ENCODE measurements at places on chromosomes 1 and 21. TPM values are rescaled to one million over a fixed set of nuclear protein-coding genes. Genes with fewer than 3 reads are reported as not detected.

Gene F13B
- total RNA-seq: not detected

Gene NCF2
- 8.9 TPM for total RNA-seq

Gene WNT4
- total RNA-seq: 3.1 TPM

Gene ALG14
- total RNA-seq: 1.0 TPM

Gene PYCR2
- 17.7 TPM for total RNA-seq

Gene EPHX1
- 13.0 TPM for total RNA-seq

Gene KRTAP12-2
- not detected for total RNA-seq

Gene LRRC71
- total RNA-seq: not detected

Gene LCE2C
- total RNA-seq: not detected

Gene ID3
- total RNA-seq: 120 TPM

Gene OR2T11
- not detected for total RNA-seq

Gene LCE2A
- total RNA-seq: not detected

Gene NHLH1
- total RNA-seq: not detected

Gene CFHR3
- 1.0 TPM for total RNA-seq

Gene C4BPA
- 0.52 TPM for total RNA-seq

Gene PRAMEF1
- total RNA-seq: not detected

Gene TNFRSF1B
- total RNA-seq: 9.9 TPM

Gene KIF17
- 3.7 TPM for total RNA-seq

Gene CRYAA
- not detected for total RNA-seq

Gene HFM1
- total RNA-seq: 16.2 TPM

Data from skeletal muscle tissue (tissue), 5 donors.